RPMI7951 (cell line): ENCODE measurements at places on chromosomes 13 and 19. TPM values are rescaled to one million over a fixed set of nuclear protein-coding genes. Genes with fewer than 3 reads are reported as not detected.

DNA sequence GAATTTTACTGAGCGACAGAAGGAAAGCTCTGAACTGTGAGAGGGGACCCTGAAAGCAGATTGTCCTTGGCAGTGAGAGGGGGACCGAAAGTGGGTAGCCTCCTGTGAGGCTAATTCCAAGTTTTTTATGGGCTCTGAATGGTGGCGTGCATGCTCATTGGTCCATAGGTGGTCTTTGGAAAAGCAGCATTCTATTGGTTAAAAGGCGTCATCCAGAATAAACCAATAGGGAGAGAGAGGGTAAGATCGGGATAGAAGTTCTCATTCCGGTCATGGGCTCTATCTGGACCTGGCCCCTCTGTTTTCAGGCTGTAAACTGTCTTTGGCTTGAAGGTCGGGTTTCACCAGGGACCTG is 539.8 kb upstream of the PCDH9 start:
- DNase-seq: no peak

- DNase-seq: no peak
Measured at GRCh38 chr19:33498391-33499000, 23.1 kb downstream of the PEPD start.

The ZNF699 gene
- 10.1 and 11.7 TPM in 2 replicates for total RNA-seq

The PSG5 gene
- 1.3 and 4.1 TPM in 2 replicates for total RNA-seq

The NDUFB7 gene
- 437 and 482 TPM in 2 replicates for total RNA-seq

The ACP7 gene
- 0.10 TPM in 1 of 2 replicates, not detected in the other for total RNA-seq

DNA sequence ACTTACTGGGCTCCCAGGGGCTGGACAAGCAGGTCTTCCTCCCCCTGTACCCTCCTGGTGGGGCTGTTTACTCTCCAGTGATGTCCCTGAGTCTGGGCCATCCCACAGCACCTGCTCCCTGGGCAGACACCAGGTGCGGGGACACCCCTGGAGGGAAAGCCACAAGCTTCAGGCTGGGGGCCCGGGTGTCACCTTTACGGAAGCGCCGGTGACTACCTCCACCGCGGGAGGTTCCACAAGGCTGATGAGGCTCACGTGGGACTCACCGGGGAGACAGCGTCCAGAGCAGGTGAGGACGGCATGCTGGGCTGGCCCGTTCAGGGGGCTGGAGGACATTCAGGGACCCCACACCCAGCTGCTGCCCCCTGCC is 24.9 kb downstream of the NFILZ start:
- no peak for DNase-seq

- DNase-seq: no peak
Measured at GRCh38 chr13:80058626-80059025, 282.3 kb downstream of the SPRY2 start.

GRCh38 chr13:112970552-112971287 is 1.7 kb downstream of the MCF2L start:
- no peak for DNase-seq

GRCh38 chr19:7916103-7916954 is 1.7 kb downstream of the TGFBR3L start:
- no peak for DNase-seq

DNA sequence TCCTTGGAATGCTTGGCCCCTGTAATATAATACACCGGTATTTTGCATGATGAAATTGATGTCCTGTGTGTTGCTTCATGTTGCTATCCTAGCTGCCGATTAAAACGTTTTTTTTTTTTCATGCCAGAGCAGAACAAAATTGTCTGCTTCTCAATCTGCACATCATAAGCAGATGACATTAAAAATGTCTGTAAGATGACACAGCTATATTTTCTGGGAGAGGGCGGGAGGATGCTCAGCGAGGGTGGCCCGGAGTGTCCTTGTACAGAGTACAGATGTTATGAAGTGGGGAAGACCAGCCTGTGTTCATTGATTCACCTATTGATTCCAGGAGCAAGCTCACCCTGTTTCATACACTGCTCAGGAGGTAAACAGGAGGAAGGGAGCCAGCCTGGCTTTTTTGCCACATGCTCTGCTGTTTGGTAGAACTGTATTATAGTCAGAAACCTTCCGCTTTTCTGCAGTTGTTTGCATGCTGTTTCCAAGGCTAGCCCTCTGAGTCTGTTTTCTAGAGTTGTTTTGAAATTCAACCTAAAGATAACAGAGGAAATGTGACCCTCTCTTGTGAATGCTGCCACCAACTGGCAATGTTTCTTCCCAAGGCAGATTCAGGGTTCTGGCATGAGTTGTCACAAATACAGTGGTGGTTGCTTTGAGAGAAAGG is 4.7 kb upstream of the IRS2 start:
- peak; percentile 27 for DNase-seq

DNA sequence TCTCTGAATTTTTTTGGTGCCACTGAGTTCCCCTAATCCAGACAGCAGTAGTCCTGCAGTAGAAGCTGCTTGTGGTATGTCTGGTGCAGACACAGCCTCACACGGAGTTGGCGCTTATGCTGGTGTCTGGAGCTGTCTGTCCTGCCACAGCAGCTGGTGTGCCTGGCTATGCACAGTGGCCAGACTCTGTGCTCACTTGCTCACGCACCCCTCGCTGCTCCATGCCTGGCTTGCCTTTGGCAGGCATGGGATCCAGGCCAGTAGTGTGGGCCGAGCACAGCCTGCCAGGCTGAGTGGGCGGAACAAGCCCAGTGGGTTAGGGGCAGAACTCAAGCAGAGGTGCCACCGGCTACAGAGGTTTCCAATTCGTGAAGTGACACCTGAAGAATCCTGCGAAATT is 845.9 kb upstream of the PCDH9 start:
- DNase-seq: no peak

DNA sequence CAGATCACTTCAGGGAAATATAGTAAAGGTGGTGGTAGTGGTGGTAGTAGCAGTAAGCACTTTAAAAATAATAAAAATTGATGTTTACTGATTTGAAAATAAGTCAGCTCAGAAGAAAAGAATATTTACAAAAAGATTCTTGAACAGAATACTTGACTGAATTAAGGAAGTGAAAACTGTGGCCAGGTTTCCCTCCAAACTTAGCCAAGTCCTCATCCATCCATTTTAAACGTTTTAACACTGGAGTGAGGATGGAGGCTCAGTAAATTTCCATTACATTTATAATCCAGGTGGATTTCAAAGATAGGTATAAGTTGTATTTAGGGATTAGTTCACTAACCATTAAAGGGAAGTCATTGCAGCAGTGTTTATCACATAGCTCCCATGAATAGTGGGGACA is 221.5 kb downstream of the RGCC start:
- DNase-seq: no peak

The TSHZ3 gene
- total RNA-seq: 8.5 and 9.9 TPM in 2 replicates

DNA sequence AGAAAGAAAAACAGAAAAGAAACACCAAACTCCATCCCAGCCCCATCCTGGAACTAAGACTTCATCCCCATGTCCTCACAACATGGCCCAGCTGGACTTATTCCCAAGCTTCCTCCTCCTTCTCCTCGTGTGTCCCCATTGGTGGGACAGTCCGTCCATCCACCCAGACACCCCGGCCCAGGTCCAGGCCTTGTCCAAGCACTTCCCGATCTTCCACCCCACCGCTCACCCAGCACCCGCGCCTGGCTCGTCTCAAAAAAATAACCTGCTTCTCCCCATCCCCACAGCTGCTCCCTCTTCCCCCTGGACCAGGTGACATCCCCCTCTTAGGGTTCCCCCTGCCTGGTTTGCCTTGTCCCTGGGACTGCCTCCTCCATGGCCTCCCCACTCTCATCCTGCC is 1.4 kb upstream of the FCER2 start:
- DNase-seq: no peak

DNA sequence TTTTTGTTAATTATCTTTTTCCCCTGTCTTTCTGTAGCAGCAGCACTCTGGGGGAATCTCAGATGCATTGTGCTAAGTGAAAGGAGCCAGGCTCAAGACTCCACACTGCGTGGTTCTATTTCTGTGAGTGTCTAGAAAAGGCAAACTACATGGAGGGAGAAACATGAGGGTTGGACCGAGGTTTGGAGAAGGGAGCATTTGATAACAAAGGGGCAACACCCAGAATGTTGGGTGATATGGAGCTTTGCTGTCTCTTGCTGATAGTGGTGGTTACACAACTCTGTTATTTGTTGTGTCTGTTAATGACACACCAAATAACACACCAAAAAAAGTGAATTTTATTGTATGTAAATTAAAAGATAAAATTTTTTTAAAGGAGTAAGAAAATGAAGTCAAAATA is 107.8 kb downstream of the COL4A2 start:
- DNase-seq: no peak

The ZNF835 gene
- total RNA-seq: 0.24 TPM in 1 of 2 replicates, not detected in the other

The CARM1 gene
- 22.2 and 23.9 TPM in 2 replicates for total RNA-seq

The MCEMP1 gene
- not detected in 2 replicates for total RNA-seq

DNA sequence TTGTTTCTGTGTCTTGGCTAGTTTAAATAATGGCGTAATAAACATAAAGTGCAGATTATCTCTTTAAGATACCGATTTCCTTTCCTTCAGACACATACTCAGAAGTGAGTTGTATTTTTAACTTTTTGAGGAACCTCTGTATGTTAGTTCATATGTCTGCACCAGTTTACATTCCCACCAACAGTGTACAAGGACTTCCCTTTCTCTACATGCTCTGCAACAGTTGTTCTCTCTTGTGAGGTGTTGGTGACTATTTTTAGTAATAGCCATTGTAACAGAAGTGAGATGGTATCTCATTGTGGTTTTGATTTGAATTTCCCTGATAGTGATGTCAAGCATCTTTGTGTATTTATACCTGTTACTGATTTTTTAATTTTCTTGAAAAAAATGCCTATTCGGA is 418.6 kb downstream of the UQCRFS1 start:
- DNase-seq: no peak

- peak; percentile 3 for DNase-seq
Measured at GRCh38 chr13:77698201-77699058, 943 bp downstream of the SLAIN1 start.

- DNase-seq: no peak
Measured at GRCh38 chr13:109394311-109394988, 391.9 kb downstream of the IRS2 start.

DNA sequence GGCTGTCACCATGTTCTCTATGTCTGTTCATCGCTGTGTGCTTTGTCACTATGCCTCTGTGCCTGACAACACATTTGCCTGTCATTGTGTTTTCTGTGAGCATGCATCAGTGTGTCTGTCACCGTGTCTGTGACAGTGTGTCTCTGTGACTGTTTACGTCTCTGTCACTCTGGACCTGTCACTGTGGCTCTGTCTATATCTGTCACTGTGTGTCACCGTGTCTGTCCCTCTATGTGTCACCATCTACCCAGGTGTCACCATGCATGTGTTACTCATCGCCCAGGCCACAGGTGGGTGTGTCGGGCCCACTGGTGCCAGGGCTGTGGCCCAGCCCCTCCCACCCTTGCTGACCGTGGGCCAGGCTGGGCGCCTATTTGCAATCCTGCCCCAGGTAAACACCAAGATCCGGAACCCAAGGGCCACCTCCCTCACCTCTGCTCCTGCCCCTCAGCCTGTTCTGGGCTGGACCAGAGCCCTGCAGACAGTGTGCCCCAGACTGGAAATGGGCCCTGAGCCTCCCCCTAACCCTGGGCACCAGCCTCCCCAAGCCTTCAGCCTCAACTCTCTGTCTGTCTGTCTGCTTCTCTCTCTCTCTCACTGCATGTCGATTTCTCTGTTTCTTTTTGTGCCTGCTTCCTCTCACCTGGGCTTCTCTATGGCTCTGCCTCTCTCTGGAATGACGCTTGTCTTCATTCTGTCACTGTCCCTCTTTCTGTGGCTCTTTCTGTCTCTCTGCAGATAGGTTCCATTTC is 7.7 kb downstream of the IRF2BP1 start:
- no peak for DNase-seq

DNA sequence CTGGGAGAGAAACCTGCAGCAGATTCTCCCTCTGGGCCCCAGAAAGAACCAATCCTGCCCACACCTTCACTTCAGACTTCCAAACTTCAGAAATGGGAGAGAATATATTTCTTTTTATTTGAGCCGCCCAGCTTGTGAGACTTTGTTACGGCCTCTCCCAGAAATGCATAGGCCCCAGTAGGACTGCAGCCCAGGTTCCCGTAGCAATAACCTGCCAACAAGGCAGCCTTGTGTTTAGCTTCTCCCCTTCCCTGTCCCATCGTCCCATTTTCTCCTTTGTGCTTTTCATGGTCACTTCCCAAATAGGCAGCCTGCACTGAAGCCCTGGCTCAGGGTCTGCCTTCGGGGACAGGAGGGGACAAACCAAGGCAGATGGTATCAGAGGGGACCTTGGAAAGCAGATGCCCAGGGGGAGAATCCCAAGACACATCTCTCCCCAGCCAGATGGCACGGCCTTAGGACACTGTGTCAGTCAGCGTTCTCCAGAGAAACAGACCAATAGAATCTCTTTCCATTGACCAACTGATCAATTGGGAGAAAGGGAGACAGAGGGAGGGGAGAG is 3.7 kb upstream of the ARHGEF7 start:
- DNase-seq: no peak

GRCh38 chr13:113140677-113141600 is 17.5 kb upstream of the PROZ start:
- no peak for DNase-seq

The CACNG7 gene
- not detected in 2 replicates for total RNA-seq

DNA sequence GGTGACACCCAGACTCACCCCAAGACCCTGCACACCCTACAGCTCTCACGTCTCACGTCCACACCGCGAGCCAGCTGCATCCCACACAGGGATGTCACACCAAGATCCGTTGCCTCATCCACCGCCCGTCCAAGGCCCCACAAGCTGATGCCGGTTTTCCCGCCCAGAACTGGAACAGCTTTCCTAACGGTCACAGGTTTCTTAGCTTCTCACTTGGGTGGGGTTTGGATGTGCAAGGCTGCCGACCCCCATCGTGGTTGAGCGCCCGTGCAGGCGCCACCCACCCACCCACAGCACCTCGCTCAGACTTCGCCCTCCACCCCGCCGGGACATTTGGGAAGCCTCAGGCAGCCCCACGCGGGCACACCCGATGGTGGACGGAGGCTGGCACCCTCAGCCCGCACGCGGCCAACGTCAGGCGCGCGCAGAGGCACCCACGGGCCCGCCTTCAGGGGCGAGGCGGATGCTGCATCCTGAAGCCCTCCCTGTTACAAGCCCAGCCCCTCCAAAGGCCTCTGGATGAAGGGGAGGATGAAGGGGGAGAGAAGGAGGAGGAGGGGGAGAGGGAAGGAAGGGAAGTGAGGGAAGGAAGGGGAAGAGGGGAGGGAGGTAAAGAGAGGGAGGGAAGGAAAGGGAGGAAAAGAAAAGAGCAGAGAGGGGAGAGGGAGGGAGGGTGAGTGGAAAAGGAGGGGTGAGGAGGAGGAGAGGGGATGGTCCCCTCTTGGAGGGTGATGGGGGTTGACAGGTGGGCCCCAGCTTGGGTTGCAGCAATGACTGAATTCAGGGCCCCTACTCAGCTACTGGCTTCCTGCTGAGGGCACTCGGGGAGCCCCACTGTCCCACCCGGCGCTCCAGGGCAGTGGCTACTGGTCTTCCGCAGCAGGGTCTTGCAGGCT is 12.8 kb downstream of the ONECUT3 start:
- DNase-seq: no peak

DNA sequence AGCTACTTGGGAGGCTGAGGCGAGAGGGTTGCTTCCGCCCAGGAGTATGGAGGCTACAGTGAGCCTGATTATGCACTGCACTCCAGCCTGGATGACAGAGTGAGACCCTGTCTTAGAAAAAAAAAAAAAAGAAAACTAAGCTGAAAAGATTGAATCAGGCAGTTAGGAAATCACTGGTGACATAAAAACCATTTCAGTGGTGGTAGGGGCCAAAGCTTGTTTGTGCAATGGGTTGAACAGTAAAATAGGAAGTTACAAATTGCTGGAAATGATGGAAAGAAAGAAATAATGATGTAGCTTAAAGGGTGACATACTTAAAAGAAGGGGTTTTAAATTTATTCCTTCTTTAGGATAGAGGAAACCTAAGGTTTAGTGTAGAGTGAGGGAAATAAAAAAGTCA is 4.8 kb upstream of the OXGR1 start:
- no peak for DNase-seq
